ENCODE measurements at places on chromosomes 1 and 21.

- DNase-seq, result no peak
These were observed 525 bp downstream of the RYR2 start for GRCh38 chr1:237042526-237042891.

DNA sequence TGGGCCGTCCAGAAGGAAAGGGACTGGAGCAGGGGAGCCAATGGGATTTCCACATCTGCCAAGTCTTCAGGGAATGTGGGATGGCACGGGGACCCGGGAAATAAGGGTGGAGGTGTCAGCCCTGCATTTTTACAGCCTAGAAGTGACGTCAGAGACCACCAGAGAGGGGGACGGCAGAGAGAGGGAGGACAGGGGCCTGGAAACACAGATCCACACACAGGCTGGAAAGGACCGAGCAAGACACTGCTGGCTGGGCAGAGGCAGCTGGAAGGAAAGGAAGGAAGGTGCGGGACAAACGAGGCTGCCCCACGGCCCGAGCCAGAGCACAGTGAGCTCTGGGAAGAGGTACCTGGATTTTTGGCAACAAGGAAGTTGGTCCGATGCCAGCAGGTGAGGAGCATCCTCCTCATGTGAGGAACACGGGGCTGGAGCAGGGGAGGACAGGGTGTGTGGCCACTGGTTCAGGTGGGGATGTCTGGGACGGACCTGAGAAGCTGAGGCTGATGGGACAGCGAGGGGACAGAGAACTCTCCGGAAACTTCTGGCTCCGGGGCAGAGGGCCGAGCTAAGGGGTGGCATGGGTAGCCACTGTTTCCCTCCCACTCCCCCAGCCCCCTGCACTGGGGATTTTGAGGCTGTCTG lies 138.3 kb downstream of the PGBD5 start:
- no peak for DNase-seq

DNA sequence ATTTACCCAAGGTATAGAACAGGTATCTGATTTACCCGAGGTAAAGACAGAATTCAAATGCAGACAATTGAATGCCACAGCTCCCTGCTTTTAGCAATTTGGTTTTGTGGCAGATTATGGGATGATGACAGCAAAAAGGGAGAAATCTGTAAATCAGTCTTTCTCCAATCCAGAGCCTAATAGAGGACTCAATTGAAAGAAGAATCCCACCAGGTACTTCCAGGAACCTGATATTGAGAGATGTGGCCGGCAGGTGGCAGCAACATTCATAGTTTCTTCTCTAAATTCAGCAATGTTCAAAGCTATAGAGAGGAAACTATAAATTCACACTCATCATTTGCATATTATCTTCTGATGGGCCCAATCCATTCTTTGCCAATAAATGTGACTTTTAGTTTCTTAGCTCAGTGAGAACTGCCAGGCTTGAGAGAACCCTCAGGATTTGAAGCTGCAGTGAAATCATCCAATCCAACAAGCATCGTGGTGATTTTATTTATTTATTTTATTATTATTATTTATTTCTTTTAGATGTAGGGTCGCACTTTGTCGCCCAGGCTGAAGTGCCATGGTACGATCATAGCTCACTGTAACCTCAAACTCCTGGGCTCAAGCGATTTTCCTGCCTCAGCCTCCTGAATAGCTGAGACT lies 9.8 kb upstream of the PHACTR4 start:
- peak; percentile 47 for DNase-seq

DNA sequence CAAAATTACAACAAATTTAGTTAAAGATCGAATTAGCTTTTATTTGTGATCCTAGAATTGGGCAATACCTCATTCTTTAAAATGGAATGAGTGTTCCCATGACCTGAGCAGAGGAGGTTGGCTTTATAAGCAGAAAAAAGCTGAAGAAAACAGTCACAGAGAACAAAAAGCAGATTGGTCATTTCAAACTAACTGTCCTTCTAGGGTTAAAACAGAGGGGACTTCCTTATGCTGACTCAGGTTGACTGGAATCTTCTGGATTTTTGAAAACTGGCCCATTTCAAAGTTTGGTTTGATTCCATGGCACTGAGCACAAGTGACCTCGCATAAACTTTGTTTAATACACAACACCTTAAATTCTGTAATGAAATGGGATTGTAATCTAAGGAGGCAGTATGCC lies 17.6 kb downstream of the NFASC start:
- no peak for DNase-seq

DNA sequence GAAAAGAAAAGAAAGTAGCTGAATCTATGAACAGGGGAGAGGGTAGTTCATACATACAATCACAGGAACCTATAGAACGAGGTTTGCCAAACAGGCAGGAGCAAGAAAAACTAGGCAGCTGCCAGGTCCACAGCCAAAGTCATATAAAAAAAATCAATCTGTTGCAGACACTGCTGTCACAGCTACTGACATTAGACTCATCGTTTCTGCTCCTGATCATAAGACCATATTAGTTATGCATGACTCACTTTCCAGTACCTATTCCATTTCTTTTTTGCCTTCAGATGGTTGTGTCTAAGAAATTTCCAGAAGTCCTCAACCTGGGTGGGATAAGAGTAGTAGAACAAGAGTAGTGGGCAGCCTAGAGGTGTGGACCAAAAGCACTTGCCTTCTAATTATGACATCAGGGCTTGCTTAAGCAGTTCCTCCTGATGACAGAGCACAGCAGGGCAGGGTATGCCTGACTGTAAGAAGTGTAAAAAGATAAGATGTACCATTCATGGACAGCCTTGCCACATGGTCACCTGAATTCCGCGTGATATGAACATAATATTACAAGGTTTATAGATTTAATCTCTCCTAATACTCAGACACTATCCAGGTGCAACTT lies 323.2 kb upstream of the SGIP1 start:
- no peak for DNase-seq

DNA sequence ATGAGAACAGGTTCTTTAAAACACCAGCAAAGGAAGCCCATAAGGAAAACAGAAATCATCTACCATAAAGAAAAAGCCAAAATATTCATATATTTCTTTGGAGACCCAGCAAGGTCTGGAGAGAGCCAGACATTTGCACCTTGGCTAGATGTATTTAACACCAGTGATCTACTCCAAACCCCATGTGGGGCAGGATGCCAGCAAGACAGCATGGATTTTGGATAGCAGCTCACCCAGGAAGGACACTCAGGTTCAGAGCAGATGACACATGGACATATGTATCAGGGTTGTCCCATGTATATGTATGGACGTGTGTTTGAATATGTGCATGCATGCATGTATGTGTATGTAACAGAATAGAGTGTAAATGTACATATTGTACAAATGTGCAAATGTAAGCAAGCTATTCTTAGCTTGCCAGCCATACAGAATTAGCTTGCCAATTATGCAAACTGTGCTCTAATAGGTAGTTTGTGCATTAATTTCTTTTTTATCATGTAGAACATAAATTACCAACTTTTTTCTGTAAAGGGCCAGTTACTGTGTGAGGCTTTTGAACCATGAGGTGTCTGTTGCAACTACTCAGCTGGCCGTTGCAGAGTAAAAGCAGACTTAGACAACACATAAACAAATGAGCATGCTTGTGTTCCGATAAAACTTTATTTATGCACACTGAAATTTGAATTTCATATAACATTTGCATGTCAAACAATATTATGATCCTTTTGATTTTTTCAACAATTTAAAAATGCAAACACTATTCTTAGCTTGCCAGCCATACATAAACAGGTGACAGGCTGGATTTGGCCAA lies 73.5 kb upstream of the KAZN start:
- no peak for DNase-seq

GRCh38 chr1:165629848-165630628 lies 996 bp upstream of the MGST3 start:
- DNase-seq, result no peak

DNA sequence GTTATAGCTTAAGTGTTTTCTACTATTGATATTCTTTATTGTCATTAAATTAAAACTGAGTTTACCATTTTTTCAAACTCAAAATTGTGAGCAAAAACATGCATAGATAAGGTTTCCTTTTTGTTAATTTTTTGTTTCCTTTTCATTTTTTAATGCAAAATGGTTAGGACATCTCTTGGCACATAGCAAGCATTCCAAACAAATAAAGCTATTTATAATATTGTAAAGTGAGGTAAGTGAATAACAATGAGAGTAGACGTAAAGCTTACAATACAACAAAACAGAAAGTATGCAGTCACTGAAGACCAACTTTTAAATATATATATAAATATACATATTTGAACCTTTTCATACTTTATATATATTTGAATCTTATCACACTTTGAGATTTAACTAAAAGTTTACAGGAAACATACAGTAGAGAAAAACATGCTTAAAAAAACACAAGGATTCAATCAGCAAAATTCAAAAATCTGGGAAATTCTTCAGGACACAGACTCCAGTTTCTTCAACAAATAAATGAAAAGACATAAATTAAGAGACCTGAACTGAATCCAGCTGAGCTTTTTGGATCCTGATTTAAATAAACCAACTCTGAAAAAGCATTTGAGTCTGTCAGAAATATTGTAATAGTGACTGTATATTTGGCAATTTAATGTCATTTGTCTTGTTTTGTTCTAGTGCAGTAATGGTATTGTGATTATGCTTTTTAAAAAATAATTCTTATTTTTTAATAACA lies 67.5 kb upstream of the SAMSN1 start:
- no peak for DNase-seq

Data from stimulated activated CD8-positive, alpha-beta memory T cell treated with anti-CD3 and anti-CD28 coated beads, Interleukin-7, amount 100 ng/mL, for 1 hour (primary cell).